Activated gamma-delta T cell (primary cell): ENCODE measurements at places on chromosomes 4 and X.

DNA sequence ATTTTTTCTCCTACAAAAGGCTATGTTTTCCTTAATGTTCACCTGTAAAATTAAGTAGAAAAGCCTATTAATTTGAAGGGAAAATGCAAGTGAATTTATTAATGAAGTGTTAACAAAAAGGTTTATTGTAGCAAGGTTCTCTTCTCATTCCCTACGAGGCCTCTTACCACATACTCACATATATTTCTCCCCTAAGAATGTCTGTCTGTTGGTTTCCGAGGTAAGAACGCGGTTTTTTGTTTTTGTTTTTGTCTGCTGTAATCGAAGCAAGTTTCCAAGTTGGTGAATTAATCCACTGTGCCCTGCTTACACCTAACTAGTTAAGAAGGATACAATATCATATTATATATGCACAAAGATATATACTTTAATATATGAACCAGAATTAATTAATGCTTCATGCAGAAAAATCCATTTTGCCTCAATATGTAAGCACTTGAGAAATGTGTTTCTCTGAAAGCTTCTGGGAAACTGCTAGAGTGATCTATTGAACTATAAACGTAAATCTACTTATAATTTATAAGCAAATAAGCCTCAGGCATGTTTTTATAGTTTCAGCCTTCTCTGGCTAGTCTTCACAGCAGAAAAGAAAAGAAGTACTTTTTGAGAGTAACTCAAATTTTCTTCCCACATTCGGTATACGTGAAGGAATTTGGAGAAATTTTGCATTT, 120.8 kb downstream of the EGF start:
- DNase-seq = no peak

GRCh38 chrX:40922307-40922706, 162.9 kb upstream of the USP9X start:
- no peak for DNase-seq

DNA sequence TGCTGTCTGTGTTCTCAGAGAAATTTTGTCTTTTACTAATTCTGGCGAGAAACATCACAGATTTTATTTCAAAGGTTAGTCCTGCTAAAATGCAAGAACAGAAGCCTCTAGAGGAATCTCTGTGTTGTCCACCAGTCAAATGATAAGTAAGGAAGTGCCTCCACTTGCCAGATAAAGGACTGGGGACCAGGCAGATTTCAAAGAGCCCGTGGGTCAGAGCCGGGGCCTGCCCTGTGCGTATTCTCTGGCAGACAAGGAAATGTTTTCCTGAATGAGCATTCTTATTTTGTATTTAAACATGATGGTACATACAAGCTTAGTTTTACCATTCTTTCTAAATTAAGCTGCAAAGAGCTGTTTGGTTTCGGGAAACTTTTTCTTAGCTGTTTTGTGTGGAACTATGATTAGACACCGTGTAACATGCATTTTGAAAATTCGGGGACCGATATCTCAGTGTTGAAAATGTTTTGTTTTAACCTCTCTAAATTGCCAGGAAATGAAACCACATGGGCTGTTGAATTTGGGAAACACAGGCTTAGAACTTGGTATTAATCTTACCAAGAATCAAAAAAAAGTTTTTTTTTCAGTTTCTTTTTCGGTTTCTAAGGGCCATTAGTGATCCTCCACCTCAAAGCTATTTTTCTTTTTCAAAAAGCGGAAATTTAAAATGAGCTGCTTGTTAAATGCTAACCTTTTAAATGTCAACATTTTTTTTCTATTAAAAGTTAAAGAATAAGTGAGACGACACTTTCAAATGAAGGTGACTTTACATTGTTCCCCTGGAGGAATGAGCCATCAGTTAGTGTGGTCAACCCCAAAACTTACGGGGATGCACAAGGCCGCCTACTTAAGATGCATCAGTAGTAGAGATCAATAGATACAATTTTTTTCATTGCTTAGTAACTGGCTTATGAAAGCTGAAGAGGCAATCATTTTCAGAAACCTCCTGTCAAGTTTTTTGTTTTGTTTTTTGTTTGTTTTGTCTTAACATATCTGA, 89.6 kb upstream of the MTM1 start:
- DNase-seq = no peak

GRCh38 chrX:13270360-13270759, 49.5 kb downstream of the ATXN3L start:
- no peak for DNase-seq

GRCh38 chrX:12452268-12452667, 314.0 kb downstream of the FRMPD4 start:
- DNase-seq = no peak

GRCh38 chrX:45847961-45848360, 647.3 kb upstream of the DIPK2B start:
- no peak for DNase-seq

- DNase-seq = no peak
Measured at GRCh38 chrX:42577936-42578470, 200.0 kb downstream of the PPP1R2C start.

- no peak for DNase-seq
Measured at GRCh38 chr4:48649505-48649904, 130.6 kb downstream of the FRYL start.

- no peak for DNase-seq
Measured at GRCh38 chr4:955931-956381, 17.4 kb downstream of the DGKQ start.

DNA sequence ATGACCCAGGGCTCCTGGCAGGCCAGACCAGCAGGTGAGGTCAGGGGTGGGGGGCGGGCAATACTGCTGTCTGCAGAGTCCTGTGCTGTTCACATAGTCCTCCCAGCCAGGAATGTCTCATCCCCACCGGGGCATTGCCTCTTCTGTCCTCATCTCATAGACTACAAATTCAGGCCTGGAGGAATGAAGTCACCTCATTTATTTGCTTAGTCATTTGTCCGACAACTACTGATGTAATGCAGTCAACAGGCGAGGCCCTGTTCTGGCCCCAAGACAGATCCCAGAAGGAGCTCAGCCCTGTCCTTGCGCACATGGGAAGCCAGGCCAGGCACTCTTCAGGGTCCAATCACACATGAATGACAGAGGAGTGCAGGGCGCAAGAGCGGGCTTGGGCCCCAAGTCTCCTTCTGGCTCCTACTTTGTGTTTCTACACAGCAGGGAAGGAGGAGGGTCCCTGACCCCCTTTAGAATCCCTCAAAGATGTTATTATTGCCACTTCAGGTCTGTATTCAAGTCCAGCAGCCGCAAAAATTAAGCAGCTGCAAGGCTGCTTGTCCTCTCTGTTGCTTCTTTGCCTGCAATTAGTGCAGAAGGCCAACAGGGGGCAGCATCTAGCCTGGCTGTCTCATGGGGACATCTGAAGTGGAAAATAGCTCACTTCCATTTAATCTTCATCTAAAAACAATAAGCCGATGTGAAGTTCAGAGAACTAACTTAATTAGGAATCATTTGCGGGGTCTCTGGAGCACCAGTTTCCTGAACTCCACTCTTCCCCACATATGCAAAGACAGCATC, 15.2 kb upstream of the HMX1 start:
- no peak for DNase-seq

DNA sequence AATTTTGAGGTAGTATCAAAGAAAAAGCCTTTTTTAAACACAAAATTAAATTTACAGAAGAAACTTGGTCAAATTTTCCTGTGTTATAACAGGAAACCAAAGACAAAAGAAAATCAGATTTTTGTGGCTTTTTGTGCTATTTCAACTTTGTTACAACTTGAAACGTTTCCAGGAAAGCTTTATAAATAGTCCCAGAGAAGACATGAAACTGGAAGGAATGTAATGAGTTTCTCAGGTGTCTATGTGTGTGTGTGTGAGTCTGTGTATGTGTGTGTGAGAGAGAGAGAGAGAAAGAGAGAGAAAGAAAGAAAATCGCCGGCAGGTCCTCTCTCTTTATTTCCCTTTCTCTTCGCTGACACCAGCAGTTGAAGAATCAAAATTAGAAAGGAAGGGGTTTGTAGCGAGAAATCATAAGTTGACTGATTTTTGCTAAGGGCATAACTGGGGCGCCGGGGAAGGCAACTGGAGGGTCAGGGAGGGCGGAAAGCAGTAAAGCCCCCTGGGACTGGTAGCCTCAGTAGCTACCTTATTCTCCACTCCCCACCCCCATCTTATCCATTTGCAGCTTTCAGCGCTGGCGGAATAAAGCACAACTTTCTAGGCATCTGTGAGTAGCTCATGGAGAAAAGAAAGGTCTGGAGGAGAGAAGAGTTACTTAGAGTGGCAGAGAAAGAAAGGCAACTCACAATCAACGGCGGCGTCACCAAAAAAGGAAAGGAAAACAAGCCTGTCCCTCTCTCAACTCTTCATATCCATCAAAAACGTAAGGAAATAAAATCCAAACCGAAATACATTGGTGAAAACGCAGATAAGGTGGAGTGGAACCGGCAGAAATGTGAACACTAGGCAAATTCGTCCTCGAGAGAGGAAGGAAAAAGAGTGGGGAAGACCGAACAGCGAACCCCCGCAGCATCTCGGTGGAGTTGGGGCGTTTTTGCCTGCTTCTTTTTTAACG, 1.3 kb downstream of the TMEM47 start:
- no peak for DNase-seq

- no peak for DNase-seq
Measured at GRCh38 chr4:172153719-172154118, 340.5 kb downstream of the GALNTL6 start.

DNA sequence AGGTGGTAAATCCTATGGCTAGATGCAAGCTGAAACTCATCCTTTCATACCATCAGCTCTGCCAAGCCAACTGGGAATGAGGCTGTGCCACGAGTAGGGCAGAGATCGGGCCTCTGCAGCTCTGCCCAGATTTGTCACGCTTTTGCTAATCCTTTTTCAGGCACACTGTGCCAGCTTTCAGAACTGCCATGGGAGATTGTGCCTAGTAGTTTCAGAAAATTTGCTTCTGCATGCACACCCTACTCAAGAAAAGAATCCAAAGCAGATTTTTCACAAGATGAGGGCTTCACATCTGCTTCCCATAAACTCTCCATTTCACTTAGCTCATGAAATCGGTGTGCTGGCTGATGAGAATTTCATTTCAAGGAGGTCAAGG, 3.3 kb upstream of the ADH7 start:
- DNase-seq = no peak

DNA sequence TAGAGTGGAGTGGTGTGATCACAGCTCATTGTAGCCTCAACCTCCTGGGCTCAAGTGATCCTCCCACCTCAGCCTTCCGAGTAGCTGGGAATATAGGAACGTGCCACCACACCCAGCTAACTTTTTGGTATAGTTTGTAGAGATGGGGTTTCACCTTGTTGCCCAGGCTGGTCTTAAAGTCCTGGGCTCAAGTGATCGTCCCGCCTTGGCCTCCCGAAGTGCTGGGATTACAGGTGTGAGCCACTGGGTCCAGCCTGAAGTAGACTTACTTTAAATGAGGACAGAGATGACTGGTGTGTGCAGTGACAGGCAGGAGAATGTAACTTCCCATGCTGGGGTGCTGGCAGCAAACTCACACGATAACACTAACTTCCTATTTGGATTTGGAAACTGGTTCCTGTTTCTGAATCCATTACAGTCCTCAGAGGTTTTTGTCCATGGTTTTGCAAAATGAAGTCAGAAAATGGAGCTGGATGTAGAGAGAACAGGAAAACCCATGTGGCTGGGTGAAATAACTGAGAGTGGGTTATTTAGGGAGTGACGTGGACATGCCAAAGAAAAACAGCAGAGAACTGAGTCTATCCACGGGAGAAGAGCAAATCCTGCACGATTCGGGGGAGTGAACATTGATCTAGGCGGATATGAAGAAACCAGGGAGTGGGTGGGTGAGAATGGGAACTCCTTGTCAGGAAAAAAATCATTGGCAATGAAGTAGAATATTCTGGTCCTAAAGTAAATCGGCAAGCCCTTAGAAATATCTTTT, 95.6 kb downstream of the GATB start:
- no peak for DNase-seq
